ENCODE measurements at places on chromosomes 13 and 19.

- DNase-seq: no peak
Measured at GRCh38 chr13:20706661-20707060, 3.2 kb downstream of the IL17D start.

DNA sequence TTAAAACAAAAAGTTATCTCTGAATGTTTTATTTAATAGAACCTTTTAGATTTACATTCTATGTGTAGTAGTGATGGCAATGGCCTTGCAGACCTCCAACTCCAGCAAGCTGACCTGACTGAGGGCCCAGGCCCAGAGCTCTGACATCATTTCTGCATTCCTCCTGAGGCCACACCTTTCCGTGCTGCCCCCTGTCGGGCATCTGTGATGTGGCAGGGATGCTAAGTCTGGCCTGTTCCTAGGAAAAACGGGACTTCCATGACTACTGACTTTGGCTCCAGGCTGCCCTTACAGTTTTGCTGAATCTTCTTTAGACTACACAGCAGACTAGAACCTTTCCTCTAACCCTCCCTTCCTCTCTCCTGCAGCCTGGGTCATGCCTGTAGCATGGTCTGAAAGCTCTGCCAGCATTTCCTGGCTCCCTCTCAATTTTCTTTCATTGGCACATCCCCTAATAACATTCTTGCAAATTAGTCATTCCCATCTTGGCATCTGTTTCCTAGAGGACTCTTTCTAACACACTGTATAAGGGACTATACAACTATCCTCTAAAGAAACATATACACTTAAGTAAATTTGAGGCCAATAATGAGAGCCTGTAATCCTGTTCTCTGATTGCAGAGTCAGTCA lies 249.1 kb downstream of the GPC5 start:
- DNase-seq: no peak

DNA sequence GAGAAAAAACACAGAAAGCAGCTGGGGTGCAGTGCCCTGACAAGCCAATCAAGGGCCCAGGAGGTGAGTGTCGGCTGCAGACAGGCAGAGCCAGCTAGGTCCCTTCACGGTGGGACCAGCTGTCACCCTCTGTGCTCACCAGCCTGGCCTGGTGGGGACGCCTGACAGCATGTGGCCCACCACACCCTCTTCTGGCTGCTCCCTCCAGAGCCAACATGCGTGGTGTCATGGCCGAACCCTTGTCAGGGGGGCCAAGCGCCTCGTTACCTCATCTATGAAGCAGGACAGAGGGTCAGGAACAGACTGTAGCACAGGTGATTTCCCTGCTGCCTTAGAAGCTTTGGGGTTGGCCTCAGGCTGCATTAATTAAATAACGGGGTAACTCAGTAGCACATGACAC lies 40.0 kb upstream of the ISYNA1 start:
- DNase-seq: no peak

DNA sequence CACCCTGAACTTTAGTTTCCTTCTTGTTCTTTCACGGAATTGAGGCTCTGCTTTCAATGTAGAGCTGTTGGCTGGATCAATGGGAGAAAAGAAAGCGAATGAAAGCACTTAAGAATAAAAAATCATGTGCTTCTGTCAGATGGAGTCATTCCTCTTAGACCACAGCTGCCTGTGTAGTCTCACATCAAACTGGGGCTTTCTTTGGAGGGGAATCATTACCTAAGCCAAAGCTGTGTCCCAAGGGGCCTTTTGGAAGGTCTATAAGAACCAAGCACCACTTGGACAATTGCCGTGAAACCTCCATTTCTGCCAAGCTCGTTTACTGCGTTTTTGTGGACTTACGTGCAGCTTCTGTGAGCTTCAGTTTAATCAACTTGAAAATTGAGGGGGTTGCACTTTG lies 44.2 kb upstream of the RNF113B start:
- DNase-seq: no peak

- no peak for DNase-seq
Measured at GRCh38 chr19:31801611-31802010, 452.4 kb upstream of the TSHZ3 start.

GRCh38 chr13:48816700-48817099 lies 159.0 kb upstream of the FNDC3A start:
- DNase-seq: no peak
